ENCODE measurements at places on chromosomes 7 and 10.

DNA sequence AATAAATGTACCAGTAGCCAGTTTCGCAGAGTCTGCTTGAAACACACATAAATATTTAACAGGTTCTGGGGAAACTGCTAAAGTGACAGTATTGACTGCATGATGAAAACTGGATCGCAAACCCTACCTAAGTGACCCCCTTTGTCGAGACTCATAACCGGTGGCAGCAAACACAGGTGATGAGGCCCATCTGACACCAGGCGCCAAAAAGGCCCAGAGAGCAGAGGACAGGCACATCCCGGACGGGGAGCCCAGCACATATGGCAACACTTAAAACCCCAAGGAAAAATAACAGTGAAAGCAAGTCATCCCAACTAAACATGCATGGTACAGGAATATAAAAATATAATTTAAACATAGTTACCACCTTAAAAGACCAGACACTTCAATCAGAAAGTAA, 62.4 kb downstream of the GRB10 start:
- DNase-seq, result no peak

DNA sequence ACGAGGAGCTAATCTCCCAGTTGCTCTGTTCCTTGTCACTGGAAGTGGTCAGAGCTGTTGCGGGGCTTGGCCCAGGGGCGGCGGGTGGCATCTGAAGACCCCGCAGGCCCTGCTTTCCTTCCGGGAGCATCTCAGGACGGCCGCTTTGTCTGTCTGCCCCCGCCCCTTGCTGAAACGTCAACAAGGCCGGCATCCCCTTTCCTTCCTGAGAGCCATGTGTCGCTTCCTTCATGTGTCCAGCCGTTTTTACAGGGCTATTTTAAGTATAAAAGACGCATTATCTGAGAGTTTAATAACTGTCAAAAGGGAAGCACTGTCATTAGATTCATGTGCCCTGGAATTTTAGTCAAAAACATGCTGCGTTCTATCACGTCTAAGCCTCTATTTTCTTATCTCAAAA, 110.4 kb downstream of the CUX1 start:
- DNase-seq, result no peak

DNA sequence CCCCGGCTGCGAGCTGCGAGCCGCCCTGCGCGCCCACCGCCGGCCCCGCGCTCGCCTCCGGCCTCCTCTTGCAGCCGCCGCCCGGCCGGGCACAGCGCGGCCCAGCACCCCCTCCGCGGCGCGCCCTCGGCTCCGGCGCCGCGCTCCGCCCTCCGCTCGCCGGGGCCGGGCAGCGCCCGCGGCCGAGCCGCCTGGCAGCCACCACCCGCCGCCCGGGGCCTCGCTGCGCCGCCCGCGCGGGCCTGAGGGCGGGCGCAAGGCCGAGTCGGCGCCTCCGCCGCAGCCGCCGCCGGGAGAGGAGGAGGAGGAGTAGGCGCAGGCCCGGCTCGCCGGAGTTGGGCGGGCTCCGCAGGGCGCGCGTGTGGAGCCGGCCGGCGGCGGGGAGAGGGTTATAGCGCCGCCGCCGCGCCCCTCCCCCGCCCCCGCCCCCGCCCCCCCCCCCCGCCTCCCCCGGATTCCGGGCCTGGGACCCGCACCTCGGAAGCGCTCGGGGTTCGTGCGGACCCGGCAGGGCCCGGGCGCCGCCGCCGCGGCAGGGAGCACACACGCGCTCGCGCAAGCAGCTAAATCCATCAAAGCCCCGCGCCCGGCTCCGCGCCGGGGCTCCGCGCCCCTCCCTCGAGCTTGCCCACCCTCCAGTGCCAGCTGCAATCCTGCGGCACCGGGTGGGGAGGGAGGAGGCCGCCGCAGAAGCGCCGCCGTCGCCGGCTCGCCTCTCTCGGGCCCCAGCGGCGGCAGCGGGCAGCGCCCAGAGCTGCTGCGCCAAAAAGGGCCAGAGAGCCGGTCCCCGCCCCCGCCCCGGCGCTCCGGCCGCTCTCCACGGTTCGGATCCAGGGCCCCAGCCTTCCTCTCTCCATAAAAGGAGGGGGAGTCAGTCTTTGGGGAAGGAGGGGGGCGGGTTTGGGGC, at the start of gene PDGFA:
Gene PDGFA, minus strand, starts transcription at position 363 of the 907 bp plus-strand sequence. CDS start 845 bp downstream, outside the sequence.
- DNase-seq, result peak; percentile 35

GRCh38 chr7:16744518-16745250, 8.9 kb upstream of the TSPAN13 start:
- DNase-seq, result no peak

Measured in fibroblast of skin of right quadriceps (primary cell).